ENCODE measurements at places on chromosomes 5 and 9.

GRCh38 chr9:90058182-90058763 is 453.5 kb downstream of the GADD45G start:
- DNase-seq, result no peak

DNA sequence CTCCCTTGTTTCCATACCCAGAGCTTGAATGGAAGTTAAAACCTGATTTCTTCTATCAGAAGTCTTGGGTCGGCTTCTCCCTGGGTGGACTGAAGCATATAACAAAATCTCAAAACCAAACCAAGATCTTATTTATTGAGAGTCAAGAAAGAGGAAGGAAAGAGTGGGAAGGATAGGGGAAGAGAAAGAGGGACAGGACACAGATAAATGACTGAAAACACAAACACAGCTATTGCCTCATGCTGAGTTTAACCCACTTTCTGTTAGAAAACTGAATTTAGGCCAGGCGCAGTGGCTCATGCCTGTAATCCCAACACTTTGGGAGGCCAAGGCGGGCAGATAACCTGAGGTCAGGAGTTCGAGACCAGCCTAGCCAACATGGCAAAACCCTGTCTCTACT is 92.9 kb downstream of the PALM2AKAP2 start:
- DNase-seq, result no peak

DNA sequence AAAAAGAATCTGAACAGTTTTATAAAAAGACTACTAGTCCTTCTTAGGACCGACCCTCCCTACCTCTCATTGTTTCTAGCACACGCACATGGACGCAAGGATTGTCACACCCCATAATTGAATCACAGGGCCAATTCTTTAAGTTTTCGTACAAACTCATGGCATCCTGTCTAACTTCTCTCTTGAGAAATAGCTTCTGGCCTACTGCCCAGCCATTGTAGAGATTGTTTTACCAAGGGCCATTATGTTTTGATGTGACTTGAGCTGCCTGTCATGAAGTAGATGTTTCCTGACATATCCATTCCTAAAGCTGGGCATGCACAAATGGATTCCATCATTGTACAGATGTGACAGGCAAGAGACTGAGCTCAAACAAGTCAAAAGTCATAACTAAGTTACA is 1672.1 kb upstream of the C9orf72 start:
- DNase-seq, result no peak

DNA sequence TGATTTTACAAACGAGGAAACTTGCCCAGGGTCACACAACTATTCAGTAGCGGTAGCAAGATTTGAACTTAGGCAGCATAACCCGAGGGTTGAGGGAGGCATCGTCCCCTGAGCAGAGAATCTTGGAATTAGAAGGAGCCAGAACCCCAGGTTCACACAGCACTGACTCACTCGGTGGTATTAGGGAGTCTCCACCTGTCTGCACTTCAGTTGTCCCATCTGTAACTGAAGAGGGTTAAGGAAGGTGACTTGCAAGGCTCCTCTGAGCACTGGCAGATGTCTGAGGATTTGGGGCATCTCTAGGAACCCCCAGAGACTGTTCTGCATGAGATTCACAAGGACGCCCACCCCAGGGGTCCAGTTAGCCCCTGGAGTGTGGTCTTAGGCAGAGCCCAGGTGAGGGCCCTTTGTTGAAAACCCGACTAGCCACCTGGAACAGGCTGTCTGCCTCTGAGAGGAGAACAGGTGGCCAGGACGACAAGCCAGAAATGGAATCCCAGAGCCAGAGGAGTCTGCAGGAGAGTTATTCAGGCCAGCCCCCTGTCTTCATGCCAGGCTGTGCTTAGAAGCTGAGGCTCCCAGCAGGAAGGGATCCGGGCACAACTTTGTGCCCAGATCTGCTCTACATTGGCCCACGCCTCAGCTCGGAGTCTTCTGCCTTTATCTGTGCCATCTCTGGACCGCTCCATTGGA is 50.0 kb upstream of the ORM1 start:
- no peak for DNase-seq

DNA sequence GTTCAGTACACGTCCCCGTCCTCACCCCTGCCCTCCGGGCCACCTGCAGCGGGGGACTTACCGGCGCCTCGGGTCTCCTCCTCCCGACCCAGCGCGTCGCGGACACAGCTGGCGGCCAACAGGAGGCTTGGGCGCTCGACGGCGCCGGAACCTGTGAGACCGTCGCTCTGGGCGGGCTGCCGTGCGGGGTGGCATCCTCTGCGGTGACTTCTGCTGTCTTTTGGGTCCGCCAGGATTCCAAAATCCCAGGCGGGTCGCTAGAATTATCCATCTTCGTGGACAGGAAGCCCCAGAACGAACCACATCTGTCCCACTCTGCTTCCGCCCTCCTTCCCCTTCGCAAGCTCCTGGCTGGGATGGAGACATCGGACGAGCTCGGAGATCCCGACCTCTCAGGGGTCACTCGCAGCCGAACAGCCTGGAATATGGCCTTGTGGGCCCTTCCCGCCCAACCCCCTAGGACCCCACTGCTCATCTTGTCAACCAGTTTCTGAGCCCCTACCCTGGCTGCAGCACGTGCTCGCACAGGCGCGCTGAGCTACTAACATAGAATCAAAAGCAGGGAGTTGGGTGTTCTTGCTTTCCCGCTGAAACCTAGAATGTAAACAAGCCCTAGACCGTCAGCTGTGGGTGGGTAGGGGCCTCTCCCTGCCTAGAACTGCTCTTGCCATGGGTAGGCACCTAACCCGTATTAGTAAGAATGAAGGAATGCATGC is 947 bp upstream of the MARCHF3 start:
- no peak for DNase-seq

DNA sequence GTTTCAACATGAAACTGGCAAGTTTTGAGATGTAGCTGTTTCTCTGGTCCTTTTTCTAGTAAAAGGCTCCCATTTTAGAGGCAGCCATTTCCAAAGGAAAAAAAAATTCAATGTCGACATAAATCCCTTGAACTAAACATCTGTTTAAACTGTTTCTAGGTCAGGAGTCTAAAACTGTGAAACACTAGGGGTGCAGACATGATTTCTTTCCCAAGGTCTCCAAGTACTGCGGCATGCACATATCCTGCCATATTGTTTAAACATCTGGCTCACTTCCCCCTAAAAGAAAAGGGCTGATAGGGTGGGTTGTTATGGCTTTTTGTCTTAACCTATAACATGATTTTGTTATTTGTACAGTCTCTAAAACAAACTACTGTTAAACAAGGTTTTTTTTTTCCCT is 51.1 kb downstream of the NFIB start:
- DNase-seq, result no peak

- DNase-seq, result no peak
These were observed 115.7 kb upstream of the MSX2 start for GRCh38 chr5:174608631-174609097.

DNA sequence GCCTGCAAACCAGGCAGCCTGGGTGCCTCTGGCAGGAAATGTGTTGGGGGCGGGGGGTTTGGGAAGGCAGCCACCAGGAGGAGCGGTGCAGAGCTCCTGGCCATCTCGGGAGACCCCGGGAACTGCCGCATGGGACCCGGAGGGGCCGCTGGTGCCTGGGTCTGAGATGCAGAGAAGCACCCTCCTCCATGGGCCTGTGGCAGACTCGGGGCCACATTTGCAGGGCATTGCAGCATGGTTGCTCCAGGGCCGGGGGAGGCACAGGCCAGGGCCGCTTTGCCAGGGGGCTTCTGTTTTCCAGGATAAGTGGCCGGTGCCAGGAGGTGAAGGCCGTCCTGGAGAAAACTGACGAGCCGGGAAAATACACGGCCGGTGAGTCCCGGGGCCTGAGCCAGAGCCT is 1.7 kb downstream of the LCN1 start:
- DNase-seq, result no peak

DNA sequence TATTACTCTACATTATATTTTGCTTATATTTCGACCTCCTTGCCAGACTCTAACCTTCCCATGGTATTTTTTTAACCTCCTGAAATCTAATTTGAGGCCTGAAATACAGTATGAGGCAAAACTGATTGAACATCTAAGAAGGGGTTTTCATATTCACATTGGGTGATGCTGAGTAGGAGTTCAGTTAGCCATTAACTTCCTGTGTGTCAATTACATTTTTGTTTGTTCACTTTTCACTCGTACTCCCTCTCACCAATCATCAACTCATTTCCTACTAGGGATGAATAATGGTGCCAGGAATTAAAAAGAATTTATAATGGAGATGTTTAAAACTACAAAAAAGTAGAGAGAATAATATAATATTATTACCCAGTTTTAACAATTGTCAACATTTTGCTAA is 27.6 kb upstream of the GLRA1 start:
- no peak for DNase-seq

GRCh38 chr9:134957945-134958227 is 40.2 kb upstream of the FCN1 start:
- DNase-seq, result no peak

GRCh38 chr5:167945542-167946384 is 345.7 kb upstream of the WWC1 start:
- DNase-seq, result no peak

GRCh38 chr5:8184455-8185063 is 315.6 kb downstream of the MTRR start:
- no peak for DNase-seq

GRCh38 chr9:123883634-123884033 is 46.3 kb downstream of the DENND1A start:
- no peak for DNase-seq

DNA sequence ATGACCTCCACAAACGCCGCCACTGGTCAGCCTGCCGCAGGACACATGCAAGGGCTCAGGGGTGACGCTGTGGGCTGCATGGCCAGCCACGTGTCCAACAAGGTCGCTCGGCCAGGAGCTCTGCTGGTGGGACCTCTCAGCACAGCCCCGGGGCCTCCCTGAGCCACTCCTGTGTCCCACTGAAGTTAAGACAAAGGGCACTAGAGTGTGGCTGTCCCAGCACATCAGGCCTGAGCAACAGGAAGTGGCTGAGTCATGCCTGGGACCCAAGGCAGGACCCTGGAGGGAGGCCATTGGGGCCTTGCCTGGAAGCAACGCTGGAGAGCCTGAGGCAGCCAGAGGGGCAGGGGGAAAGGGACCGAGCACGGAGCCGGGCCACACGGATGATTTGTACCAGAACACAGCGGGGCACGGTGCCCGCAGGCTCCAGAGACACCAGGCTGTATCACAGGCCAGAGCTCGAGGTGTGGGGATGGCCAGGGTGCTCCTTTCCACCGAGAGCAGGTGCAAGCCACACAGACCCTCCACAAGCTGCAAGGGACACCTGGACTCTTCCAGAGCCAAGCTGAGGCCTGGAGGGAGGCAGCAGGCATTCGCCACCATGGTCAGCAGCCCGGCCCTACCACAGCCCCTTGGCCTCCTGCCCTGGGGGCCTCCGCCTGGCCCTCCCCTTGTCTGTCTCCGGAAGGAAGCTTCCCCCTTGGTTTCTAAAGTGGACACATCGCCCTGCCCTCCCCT is 6.5 kb upstream of the TMEM210 start:
- no peak for DNase-seq

- no peak for DNase-seq
These were observed 57.3 kb upstream of the RPL26L1 start for GRCh38 chr5:172901788-172902496.

GRCh38 chr5:175864296-175864695 is 7.1 kb upstream of the CPLX2 start:
- DNase-seq, result no peak

- no peak for DNase-seq
These were observed 36.1 kb upstream of the ISL1 start for GRCh38 chr5:51347157-51347556.

DNA sequence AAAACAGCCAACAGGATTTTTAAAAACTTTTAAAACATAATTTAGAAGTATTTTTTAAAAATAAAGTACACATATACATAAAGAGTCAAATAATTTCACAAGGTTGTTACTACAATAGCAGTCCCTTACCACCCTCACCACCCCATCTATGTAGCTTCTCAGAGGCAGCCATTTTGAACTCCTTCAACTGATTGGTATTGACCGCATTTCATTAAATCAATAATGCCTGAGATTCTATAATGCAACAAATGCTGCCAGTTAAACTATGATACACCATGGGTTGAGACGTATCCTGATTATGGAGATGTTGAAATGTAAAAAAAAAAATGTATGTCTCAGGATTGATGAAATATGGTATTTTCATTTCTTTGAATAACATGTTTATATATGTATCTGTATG is 78.8 kb downstream of the PCSK1 start:
- no peak for DNase-seq

- no peak for DNase-seq
These were observed 143.0 kb downstream of the XRCC4 start for GRCh38 chr5:83220331-83220730.

DNA sequence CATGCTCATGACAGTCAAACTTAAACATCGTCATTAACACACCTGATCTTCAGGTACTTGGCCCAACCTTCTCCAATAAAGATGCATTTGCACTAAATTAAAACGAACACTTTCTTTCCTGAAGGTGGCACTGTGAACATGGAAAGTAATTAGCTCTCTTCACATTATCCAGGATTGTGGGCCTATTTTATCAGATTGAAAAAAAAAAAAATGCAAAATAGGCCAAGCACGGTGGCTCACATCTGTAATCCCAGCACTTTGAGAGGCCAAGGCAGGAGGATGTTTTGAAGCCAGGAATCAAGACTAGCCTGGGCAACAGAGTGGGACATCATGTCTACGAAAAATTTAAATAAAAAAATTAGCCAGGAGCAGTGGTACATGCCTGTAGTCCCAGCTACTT is 14.4 kb upstream of the CDC20B start:
- DNase-seq, result no peak

DNA sequence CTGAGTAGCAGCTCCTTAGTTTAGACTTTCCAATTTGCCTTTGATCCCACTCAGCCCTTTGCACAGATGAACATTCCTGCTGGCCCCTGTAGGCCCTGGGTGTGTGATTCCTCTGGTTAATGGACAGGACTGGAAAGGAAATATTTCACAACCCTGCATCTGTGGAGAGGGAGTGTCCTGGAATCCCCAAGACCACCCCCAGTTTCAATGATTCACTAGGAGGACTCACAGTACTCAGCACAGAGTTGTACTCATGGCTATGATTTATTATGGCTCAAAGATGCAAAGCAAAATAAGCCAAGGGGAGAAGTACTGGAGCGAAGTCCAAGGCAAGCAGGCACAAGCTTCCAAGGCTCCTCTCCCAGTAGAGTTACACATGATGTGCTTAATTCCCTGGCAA is 42.4 kb upstream of the TJP2 start:
- no peak for DNase-seq

- DNase-seq, result no peak
These were observed 113.2 kb downstream of the STK32A start for GRCh38 chr5:147348046-147348445.
